Small intestine (tissue), 16 donors: ENCODE measurements at places on chromosomes 3 and 15. TPM values are rescaled to one million over a fixed set of nuclear protein-coding genes. Genes with fewer than 3 reads are reported as not detected.
A peak's percentile ranks its signal among the peaks of the same experiment; 100 is the strongest.

GRCh38 chr3:107756649-107757048 is 233.9 kb downstream of the BBX start:
- no peak overlapping the region for H3K4me3 ChIP-seq
- H3K27me3 ChIP-seq, result no peaks in the 10 kb centered on the region
- peaks cover 3% of the 10 kb centered on the region for H3K36me3 ChIP-seq
- no peak for DNase-seq
- no peak overlapping the region for H3K27ac ChIP-seq
- H3K4me1 ChIP-seq, result no peaks in the 10 kb centered on the region

- no peaks in the 10 kb centered on the region for H3K27me3 ChIP-seq
- H3K4me3 ChIP-seq, result no peak overlapping the region
- no peak overlapping the region for H3K27ac ChIP-seq
- H3K36me3 ChIP-seq, result no peaks in the 10 kb centered on the region
- H3K4me1 ChIP-seq, result no peaks in the 10 kb centered on the region
Measured at GRCh38 chr15:56524915-56525314, 60.0 kb upstream of the MNS1 start.

- H3K27me3 ChIP-seq, result no peaks in the 10 kb centered on the region
- H3K36me3 ChIP-seq, result no peaks in the 10 kb centered on the region
- no peak overlapping the region for H3K4me3 ChIP-seq
- no peaks in the 10 kb centered on the region for H3K4me1 ChIP-seq
- no peak overlapping the region for H3K27ac ChIP-seq
Measured at GRCh38 chr15:93213281-93213680, 124.3 kb upstream of the RGMA start.

GRCh38 chr15:91854639-91854990 is 1.1 kb downstream of the SLCO3A1 start:
- no peaks in the 10 kb centered on the region for H3K36me3 ChIP-seq
- DNase-seq, result no peak
- peak overlapping the region; percentile 44 for H3K27ac ChIP-seq
- H3K27me3 ChIP-seq, result peaks cover 19% of the 10 kb centered on the region
- peak overlapping the region; percentile 55 for H3K4me3 ChIP-seq
- H3K4me1 ChIP-seq, result peaks cover 6% of the 10 kb centered on the region

GRCh38 chr15:40937762-40938535 is 8.8 kb downstream of the DLL4 start:
- DNase-seq, result peak; percentile 49
- no peaks in the 10 kb centered on the region for H3K36me3 ChIP-seq
- H3K4me1 ChIP-seq, result no peaks in the 10 kb centered on the region
- no peak overlapping the region for H3K27ac ChIP-seq
- no peak overlapping the region for H3K4me3 ChIP-seq

GRCh38 chr3:112807685-112808084 is 39.0 kb downstream of the CD200R1L start:
- no peaks in the 10 kb centered on the region for H3K4me1 ChIP-seq
- no peaks in the 10 kb centered on the region for H3K27me3 ChIP-seq

GRCh38 chr3:73602170-73602569 is 22.6 kb downstream of the PDZRN3 start:
- H3K4me3 ChIP-seq, result no peak overlapping the region
- no peak overlapping the region for H3K27ac ChIP-seq
- no peaks in the 10 kb centered on the region for H3K27me3 ChIP-seq
- no peak for DNase-seq

- no peaks in the 10 kb centered on the region for H3K36me3 ChIP-seq
- no peak for DNase-seq
- H3K4me1 ChIP-seq, result no peaks in the 10 kb centered on the region
- no peak overlapping the region for H3K27ac ChIP-seq
- H3K27me3 ChIP-seq, result no peaks in the 10 kb centered on the region
- H3K4me3 ChIP-seq, result no peak overlapping the region
Measured at GRCh38 chr15:79157631-79158592, 67.3 kb upstream of the RASGRF1 start.

DNA sequence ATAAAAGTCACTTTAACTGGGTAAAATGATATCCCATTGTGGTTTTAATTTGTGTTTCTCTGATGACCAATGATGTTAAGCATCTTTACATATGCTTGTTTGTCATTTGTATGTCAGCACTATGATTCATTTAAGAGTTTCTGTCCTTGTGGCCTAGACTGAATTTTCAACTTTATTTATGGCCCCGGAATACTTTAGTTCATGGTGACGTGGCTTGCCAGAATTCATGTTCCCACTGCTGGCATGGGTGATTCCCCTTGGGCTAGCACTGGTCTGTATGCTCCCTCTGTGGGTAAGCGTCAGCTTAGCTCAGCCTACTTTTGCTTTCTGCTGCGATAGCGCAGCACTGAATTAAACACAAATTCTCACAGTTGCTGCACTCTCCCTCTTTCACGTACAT is 436.3 kb upstream of the SGO1 start:
- no peaks in the 10 kb centered on the region for H3K36me3 ChIP-seq
- H3K27me3 ChIP-seq, result no peaks in the 10 kb centered on the region
- DNase-seq, result no peak
- no peak overlapping the region for H3K4me3 ChIP-seq
- H3K27ac ChIP-seq, result no peak overlapping the region

DNA sequence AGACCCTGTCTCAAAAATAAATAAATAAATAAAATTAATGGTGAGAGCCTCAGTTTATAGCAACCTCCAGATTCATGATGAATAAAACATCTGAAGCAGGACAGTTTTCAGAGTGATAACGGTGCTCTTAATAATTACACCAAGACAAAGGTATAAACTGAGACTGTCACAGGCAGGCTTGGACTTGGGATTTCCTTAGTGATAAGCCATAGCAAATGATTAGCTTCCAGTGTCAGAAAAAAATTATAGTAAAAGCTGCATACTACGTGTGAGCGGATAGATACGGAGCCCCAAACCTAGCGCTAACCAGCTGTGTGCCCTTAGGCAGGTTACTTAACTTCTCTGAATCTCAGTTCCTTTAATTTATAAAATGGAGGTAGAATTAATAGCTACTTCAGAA is 21.5 kb downstream of the LIPH start:
- H3K4me1 ChIP-seq, result peaks cover 3% of the 10 kb centered on the region
- no peak overlapping the region for H3K4me3 ChIP-seq
- no peaks in the 10 kb centered on the region for H3K36me3 ChIP-seq
- H3K27ac ChIP-seq, result no peak overlapping the region
- no peaks in the 10 kb centered on the region for H3K27me3 ChIP-seq

GRCh38 chr3:112639455-112640225 is 1.3 kb downstream of the CCDC80 start:
- H3K4me3 ChIP-seq, result no peak overlapping the region
- H3K36me3 ChIP-seq, result no peaks in the 10 kb centered on the region
- H3K4me1 ChIP-seq, result no peaks in the 10 kb centered on the region
- DNase-seq, result no peak

DNA sequence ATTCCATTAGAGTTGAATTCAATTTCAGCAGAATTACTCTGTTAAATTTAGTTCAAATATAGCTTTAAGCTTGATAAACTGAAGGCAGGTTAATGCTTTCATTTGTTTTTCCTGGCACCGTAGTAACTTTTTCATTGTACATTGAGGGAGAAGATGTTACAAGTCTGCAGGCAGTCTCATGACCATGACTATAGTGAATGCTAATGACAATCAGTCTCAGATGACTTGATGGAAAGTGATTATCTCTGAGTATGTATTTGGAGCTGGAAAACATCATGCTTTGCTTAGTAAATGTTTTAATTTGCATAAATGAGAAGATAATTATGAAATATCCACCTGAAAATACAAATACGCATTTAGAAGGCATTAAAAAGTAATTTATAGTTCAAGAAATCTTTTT is 16.0 kb upstream of the RNF7 start:
- H3K4me3 ChIP-seq, result no peak overlapping the region
- H3K27ac ChIP-seq, result no peak overlapping the region
- H3K27me3 ChIP-seq, result no peaks in the 10 kb centered on the region
- no peak for DNase-seq
- no peaks in the 10 kb centered on the region for H3K36me3 ChIP-seq
- H3K4me1 ChIP-seq, result no peaks in the 10 kb centered on the region

- H3K4me1 ChIP-seq, result no peaks in the 10 kb centered on the region
- no peak overlapping the region for H3K27ac ChIP-seq
- no peak overlapping the region for H3K4me3 ChIP-seq
- H3K27me3 ChIP-seq, result no peaks in the 10 kb centered on the region
- no peaks in the 10 kb centered on the region for H3K36me3 ChIP-seq
- DNase-seq, result no peak
Measured at GRCh38 chr15:89058876-89059405, 29.3 kb upstream of the ABHD2 start.

DNA sequence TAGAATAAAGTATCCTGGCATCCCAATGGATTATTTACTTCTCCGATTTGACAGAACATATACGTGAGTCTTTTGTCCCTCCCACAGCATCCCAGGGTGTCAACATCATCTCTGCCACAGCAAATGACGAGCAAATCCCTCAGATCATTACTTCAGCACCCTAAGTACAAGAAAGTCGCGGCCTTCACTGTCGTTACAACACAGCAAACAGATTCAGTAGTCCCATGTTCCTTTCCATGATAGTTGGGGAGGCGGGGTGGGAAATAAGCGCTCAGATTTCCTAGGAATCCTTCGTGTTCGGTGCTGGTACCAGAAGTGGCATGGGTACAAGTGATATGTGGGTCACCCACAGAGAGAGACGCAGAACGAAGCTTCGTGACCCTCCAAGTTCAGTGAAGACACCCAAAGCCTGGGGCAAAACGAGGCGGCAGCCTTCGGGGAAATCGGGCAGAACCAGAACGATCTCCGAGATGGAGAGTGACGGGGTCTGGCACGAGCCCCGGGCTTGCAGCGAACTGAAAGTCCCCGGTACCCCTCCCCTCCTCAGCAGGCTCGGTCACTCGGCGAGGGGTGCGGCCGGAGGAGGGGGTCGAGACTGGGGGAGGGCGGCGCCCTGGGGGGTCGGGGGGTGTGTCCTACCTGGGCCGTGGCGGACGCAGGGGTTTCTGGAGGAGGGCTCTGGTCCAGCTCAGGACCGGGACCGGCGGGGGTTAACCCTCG is 619 bp downstream of the TTBK2 start:
- no peaks in the 10 kb centered on the region for H3K27me3 ChIP-seq
- peak overlapping the region; percentile 73 for H3K27ac ChIP-seq
- H3K4me3 ChIP-seq, result peak overlapping the region; percentile 88
- no peaks in the 10 kb centered on the region for H3K36me3 ChIP-seq
- H3K4me1 ChIP-seq, result no peaks in the 10 kb centered on the region

GRCh38 chr3:107392549-107393165 is 15.4 kb downstream of the CCDC54 start:
- no peaks in the 10 kb centered on the region for H3K36me3 ChIP-seq
- H3K27ac ChIP-seq, result no peak overlapping the region
- H3K4me1 ChIP-seq, result no peaks in the 10 kb centered on the region
- DNase-seq, result no peak
- H3K27me3 ChIP-seq, result no peaks in the 10 kb centered on the region

- no peaks in the 10 kb centered on the region for H3K36me3 ChIP-seq
- H3K4me1 ChIP-seq, result no peaks in the 10 kb centered on the region
- no peak overlapping the region for H3K4me3 ChIP-seq
- peaks cover 4% of the 10 kb centered on the region for H3K27me3 ChIP-seq
Measured at GRCh38 chr15:69643476-69643875, 190.9 kb downstream of the RPLP1 start.

DNA sequence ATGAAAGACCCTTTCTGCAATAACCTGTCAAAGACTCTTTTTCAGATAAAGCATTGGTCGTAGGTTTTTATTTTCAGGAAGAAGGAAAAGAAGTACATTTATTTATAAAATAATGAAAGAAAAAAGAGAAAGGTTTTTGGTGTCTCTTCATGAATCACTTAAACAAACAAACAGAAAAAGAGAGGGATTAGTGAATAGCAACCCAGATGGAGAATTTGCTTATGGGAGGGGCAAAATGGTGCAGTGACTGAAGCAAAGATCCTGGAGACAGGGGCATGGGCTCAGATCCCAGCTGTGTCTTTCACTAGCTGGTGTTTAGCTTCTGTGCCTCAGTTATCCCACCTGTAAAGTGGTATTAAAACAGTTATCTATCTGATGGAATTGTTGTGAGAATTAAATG is 78.6 kb upstream of the PFN2 start:
- H3K36me3 ChIP-seq, result no peaks in the 10 kb centered on the region
- no peak overlapping the region for H3K4me3 ChIP-seq
- H3K27me3 ChIP-seq, result no peaks in the 10 kb centered on the region
- H3K4me1 ChIP-seq, result no peaks in the 10 kb centered on the region
- H3K27ac ChIP-seq, result no peak overlapping the region
- DNase-seq, result no peak

DNA sequence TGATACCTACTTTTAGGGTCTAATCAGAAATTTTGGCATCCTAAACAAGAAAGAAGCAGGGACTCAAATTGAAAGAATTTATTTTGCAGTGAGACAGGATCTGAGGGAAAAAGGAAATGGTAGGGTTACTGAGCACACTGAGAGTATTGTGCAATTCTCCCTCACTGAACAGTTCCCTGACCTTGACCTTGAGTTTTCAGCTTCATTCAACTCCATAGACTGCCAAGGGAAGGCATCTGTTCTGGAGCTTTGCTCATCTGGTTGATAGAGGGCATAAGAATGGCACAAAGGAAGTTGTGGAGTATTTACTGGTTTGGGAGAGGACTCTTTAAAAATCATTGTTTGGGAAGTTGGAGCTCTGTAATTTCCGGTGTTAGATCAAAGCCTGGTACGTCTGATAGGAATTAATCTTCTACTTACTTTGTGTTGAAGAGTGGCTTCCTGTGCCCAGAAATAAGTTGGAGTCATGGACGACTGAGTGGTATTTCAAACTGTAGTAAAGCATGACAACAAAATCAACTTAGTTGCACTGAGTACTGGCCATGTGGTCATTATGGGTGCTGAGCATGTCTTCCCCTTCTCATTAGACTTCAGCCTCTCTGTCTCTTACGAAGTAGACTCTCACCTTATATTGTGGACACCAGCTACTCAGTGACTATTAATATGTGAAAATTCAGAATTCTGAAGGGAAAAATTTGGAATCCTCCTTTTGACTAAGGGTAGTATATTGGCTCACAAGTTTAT is 40.8 kb downstream of the CLDN1 start:
- no peak for DNase-seq
- H3K27ac ChIP-seq, result no peak overlapping the region
- no peaks in the 10 kb centered on the region for H3K4me1 ChIP-seq
- H3K36me3 ChIP-seq, result no peaks in the 10 kb centered on the region
- no peaks in the 10 kb centered on the region for H3K27me3 ChIP-seq

DNA sequence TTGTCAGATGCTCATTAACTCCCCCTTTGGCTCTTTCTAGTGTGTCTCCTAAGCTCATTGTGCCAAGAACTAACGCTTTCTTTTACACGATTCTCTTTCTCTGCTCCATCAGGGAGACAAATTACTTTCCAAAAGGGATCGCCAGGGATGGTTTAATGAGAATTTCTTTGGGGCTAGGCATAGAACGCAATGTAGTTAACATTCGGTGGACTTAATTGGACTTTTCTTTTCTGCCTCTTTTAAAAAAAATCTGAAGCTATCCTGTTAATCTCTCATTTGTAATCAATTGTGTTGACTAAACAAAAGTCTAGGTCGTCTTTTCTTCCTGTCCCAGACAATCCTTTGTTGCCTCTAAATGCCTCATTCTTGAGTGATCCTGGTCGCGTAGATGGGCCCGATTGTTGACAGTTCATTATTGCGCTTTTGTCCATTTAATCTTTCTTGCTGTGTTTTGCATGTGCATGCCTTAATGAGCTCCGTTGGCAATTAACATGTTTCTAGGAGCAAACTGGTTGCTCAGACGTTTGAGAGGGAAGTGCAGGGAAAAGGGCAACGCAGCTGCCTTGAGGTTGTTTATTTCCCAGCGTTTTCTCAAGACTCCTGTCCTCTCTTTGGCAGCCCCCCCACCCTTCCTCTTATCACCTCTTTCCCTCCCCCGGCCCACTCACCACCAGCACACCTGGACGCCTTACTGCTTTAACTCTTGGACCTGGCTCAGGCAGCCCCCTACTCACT is 7.8 kb downstream of the FEZF2 start:
- H3K27ac ChIP-seq, result no peak overlapping the region
- H3K27me3 ChIP-seq, result peaks cover 29% of the 10 kb centered on the region
- DNase-seq, result no peak
- H3K4me3 ChIP-seq, result no peak overlapping the region
- no peaks in the 10 kb centered on the region for H3K4me1 ChIP-seq

CX3CR1 gene
- not detected for polyA plus RNA-seq

CFAP100 gene
- 0.53 TPM for polyA plus RNA-seq

SLC49A4 gene
- polyA plus RNA-seq, result 27.5 TPM

SHF gene
- polyA plus RNA-seq, result 25.0 TPM

CPEB1 gene
- 2.8 TPM for polyA plus RNA-seq
